ENCODE measurements at places on chromosomes 7 and 10.

- no peak for DNase-seq
Measured at GRCh38 chr10:13168781-13169180, 7.4 kb downstream of the MCM10 start.

DNA sequence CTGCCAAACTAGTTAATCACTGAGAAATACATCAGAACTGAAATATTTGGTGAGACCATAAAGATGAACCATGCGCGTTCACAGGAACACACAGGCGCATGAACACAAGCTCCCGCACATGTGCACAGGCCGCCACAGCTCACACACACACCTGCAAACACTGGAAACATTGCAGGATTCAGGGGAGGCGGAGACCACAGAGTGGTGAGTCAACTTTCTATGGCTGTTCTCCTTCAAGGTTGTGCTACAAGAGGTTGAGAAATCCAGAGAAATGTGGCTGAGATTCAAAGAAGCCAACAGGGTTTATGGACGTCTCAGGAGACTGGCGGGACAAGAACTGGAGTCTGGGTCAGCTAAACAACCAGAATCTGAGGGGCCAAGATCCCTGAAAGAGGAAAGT is 17.8 kb downstream of the ESYT2 start:
- peak; percentile 79 for DNase-seq

DNA sequence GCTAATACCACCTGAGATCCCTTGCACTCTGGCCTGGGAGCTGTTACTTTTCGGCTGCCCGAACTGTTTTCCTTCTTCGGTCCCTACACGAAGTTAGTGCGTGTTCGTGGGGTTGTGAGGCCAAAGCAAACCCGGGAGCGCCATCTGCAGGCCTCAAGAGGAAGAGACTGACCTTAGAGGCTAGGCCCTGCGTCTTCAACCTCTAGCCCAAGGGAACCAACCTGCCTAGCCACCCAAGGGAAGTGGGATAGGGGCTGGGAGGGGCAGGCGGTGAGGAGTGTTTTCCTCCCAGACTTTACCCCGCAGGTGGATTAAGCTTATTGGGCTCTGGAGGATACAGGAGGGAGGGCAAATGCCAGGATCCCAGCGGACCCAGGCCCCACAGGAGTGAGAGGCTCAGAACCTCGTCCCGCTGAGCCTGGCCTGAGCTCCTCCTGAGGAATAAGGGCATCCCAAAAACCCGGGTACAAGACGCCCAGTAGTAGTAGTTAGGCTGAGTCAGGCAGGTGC is 1.7 kb upstream of the PAX2 start:
- DNase-seq = peak; percentile 76

GRCh38 chr7:137469191-137469811 is 125.8 kb upstream of the PTN start:
- peak; percentile 23 for DNase-seq

GRCh38 chr10:95425592-95426465 is 135.0 kb upstream of the PDLIM1 start:
- no peak for DNase-seq

DNA sequence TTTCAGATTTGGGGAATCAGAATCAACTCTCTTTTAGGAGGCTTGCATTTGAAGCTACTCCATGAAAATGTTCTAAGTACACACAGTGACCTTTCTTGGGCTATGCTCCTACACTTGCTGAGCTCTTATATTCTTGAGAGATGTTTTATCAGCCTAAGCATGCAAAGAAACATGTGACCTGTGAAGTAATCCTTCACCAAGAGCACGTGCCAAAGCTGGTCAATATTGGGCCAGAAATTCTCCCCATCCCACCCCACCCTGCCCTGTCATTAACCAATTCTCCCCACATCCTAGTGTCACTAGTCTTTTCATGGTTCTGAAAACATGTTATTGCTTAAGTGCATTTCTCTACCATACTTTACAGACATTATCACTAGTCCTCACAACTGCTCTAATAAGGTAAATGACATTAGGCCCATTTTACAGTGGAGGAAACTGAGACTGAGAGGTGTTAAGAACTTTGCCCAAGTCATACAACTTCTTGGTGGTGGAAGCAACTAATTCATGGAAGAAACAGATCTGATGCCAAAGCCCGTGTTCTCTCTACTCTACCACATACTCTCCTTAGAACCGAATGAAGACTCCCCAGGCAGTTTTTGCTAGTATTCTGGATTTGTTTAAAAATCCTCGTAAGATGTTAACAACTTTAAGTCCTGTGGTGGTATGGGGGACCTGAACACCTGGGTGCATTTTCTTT is 200.6 kb downstream of the PTEN start:
- DNase-seq = no peak

DNA sequence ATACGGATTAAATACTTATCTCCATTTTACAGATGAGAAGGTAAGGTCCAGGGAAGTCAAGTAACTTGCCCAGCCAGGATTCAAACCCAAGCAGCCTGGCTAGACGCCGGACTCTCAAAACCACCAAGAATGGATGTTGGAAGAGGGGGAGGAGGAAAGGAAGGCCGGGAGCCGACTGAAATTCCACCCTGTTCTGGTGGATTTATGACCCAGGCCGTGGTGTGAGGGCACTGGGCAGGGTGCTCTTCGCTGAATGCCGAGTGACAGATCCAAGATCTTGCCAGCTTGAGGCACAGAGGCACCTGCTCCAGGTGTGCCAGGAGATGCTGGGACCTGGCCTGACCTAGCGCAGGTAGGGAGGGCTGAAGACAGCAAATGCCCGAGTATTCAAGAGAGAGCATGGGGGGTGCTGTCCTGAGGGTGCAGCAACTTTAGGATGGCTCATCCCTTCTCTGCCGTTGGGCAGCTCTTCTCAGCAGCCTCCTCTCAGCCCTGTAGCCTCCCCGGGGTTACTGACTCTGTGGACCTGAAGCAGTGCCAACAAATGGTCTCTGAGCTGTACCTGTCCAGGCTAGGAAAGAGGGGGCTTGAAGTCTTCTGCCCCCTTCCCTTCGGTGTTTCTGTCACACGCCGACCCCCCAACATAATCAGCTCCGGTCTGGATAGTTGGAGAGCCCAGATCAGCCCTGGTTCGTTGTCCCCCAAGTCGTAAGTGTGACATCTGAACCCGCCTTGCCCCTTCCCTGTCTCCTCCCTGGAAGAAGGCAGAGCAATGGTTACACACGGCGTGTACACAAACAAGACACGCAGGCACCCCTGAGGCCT is 713 bp downstream of the LOXL4 start:
- no peak for DNase-seq

DNA sequence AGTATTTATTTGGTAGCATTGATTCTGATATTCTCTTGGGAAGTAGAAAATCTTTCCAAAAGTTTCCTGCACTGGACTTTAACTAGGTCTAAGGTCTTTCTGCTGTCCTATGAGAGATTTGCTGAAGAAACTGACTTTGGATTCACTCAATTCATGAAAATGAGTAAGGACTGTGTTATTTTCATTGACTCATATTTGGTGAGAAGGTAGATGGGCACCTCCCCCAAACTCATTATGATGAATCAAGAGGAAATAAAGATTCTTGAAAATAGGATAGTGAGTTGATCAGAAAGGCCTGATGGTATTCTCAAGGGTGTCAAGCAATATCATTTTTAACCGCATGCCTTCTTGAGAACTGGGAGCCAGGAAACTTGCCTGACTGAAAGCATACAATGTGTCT is 110.3 kb downstream of the RNF133 start:
- peak; percentile 3 for DNase-seq

DNA sequence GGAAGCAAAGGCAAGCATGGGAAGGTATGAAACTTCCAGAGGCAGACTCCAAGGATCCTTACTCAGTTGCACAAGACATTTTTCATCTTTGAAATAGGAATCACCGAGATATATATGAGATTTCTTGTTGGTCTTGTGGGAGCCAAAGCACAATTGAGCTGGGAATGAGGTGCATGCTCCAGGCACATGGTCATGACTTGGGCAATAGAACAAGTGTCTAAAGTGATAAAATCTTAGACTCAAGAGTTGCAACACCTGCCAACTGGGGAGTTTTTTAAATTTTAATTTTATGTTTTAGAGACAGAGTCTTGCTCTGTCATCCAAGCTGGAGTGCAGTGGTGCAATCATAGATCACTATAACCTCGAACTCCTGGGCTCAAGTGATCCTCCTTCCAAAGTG is 169.5 kb upstream of the ADCY1 start:
- DNase-seq = no peak

GRCh38 chr7:15485998-15486397 is 75.8 kb downstream of the AGMO start:
- DNase-seq = no peak

All from fibroblast of pulmonary artery (primary cell).